ENCODE measurements at places on chromosomes 6 and 20.

DNA sequence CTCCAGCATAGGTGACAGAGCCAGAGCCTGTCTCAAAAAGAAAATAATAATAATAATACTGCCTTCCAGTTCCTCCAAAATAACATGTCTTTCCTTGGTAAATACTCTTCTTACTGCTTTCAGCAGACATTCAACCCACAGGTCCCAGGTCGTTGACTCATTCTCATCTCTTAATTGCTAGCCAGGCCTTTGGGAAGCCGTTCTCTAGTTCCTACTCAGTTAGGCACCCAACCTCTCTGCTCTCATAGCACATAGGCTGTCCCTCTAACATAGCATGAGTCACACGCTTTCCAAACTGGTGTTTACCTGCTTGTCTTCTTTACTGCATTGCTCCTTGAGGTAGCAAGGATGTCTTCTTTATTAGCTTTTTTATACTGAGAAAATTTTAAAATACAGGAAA, 98.8 kb downstream of the LAMA2 start:
- no peak for DNase-seq

DNA sequence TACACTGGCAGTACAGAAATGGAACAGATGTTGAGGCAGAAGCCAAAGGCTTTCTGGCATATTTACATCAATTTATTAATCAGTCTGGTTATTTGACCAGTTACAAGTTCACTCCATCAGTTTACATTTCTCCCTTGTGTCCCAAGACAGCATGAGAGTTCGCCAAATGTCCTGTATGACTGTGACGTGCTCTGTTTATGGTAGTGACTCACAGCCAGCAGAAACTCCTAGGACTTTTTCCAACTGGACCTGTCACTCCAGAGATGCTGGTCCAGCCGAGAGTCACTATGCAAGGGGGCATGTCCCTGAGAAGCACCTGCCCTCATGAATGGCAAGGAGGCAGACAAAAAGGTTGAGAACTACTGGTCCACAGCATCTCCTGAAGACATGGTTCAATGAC, 160.0 kb downstream of the LRFN2 start:
- DNase-seq, result no peak

GRCh38 chr6:169097381-169097959, 156.2 kb downstream of the THBS2 start:
- peak; percentile 81 for DNase-seq

DNA sequence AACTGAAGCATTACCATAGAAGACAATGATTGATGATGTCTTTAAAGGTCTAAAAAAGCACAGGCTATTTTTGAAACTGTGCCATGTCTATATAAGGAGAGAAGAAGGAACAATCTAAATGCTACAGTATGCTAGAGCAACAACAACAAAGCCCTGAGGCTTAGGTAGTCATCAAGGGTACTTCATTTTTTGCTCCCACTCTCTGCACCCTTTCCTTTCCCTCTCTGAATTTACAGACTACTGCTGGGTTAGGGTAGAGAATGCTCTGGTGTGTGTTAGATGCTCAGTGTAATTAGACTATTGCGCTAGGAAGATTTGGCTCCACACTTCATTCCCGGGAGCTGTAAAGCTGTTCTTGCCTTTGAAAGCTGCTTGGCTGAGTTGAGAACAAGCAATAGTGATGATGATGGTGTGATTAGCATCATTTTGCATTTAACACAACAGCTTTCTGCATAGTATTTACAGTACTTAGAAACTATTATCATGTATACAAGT, 1262.5 kb upstream of the CITED2 start:
- no peak for DNase-seq

- DNase-seq, result no peak
These were observed 78.1 kb upstream of the FLRT3 start for GRCh38 chr20:14415467-14415866.

- DNase-seq, result no peak
These were observed 64.3 kb upstream of the BTBD3 start for GRCh38 chr20:11853359-11853758.

- DNase-seq, result no peak
These were observed 214.0 kb upstream of the CEP162 start for GRCh38 chr6:84441456-84441855.

DNA sequence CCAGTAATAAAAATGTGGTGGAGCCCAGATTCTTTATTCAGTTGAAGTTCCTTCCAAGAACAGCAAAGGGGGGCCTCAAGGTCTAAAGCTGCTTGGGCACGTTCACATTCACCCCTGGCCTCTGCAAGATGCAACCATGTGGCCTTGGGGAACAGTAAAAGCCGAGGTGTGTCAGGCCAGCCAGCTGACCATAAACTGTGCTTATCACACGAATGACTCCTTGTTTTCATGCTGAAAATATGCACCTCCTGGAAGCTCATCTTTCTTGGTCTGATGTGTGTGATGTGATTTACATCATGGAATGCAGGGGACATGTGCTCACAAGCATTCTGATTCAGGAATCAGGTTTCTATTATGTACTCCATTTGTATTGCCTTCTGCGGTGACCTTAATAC, 211.6 kb upstream of the MARCKS start:
- DNase-seq, result peak; percentile 82

DNA sequence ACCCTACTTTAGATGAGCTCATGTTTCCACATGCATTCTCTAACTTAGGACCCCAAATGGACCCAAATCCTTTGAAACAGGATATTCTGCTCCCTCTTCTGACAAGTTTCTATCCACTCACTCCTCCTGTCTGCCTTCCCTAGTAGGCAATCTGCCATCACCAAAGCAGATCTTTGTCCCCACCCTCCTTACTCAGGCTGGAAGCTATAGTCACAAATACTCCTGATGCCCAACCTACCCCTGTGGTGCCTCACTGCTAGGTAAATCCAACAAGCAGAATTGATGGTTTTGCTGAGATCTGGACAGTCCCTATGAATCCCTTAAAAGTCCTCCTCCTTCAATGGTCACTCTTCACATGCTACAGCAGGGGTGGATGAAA, 21.7 kb downstream of the ELOVL5 start:
- DNase-seq, result no peak

- no peak for DNase-seq
These were observed 176.0 kb downstream of the SASH1 start for GRCh38 chr6:148518511-148519156.

DNA sequence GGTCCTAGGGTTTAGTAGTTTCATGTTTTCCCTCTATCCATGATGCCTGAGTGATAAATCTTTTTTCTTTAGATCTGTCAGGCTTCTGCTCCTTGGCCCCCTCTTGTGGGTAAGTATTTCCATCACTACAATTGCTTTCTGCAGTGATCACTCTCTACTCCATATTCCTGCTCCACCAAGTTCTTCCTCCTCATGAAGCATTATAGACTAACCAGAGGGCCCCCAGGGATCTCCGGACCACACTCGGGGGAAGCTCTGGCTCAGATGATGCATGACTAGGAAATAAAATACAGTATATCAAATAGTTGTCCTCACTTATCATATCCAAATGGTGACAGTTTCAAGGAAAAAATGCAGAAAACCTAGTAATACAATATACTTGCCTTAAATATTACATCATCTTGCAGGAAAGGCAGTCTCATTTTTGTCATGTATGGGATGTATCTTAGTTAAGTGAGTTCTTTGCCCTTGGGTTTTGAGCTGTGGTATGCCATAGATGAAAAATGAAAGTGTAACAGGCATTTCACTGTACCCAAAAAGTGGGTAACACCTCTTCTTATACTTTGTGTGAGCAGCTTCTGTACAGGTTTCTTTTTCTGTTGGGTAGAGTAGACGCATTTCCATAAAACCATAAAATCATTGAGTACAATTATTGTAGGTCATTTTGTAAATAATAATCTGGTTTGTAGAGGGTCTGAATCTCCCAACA, 200.9 kb upstream of the EYA4 start:
- no peak for DNase-seq
